Natural killer cell (primary cell): ENCODE measurements at places on chromosomes 1 and 21. TPM values are rescaled to one million over a fixed set of nuclear protein-coding genes. Genes with fewer than 3 reads are reported as not detected.

Gene LENEP
- total RNA-seq, result not detected

Gene PARS2
- 1.4 TPM for total RNA-seq

Gene DNAJC6
- 0.89 TPM for total RNA-seq

Gene DDR2
- 2.0 TPM for total RNA-seq

GRCh38 chr1:12486401-12487005, 131.5 kb downstream of the DHRS3 start:
- H3K4me3 ChIP-seq, result no peak overlapping the region
- no peak for DNase-seq
- no peaks in the 10 kb centered on the region for H3K27me3 ChIP-seq
- H3K4me1 ChIP-seq, result peaks cover 5% of the 10 kb centered on the region

DNA sequence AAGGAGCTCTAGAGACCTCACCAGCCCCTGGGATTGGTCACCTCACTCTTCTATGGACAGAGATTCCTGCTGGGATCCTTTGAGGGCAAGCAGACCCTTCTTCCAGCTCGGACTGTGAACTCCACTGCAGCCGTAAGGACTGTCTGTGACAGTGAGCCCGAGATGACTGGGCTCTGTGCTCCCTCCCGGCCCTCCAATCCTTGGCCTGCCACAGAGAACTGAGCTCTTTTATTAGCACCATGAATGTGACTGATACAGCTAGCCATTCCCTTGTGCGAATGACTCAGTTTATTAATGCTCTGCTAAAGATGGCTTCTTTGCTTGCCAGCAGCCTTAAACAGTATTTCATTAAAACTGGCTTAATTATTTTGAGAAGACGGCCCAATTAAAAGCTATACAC, 194.6 kb upstream of the LMO4 start:
- H3K4me3 ChIP-seq, result no peak overlapping the region
- DNase-seq, result no peak
- no peaks in the 10 kb centered on the region for H3K36me3 ChIP-seq
- H3K4me1 ChIP-seq, result peaks cover 12% of the 10 kb centered on the region

DNA sequence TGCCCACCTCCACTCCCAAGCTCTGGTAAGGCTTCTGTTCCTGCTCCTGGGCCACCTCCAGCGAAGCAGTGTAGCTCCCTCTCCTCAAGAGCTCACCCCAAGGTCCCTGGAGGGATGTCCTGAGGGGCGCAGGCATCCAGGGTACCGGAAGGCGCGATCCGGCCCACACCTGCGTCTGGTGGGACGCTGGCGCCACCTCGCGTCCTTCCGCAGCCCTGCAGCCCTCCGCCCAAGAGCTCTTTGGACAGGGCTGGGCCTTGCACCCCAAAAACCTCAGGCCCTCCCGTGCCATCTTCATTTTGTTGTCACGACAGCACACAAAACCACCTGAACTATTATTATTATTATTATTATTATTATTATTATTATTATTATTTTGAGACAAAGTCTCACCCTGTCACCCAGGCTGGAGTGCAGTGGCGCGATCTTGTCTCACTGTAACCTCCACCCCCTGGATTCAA, 49.2 kb upstream of the PAX7 start:
- H3K27ac ChIP-seq, result no peak overlapping the region
- H3K4me1 ChIP-seq, result no peaks in the 10 kb centered on the region
- peak; percentile 43 for DNase-seq

- H3K4me1 ChIP-seq, result no peaks in the 10 kb centered on the region
- no peak overlapping the region for H3K27ac ChIP-seq
- peaks cover 6% of the 10 kb centered on the region for H3K36me3 ChIP-seq
Observed at GRCh38 chr1:226972931-226973330, 32.8 kb downstream of the COQ8A start.

GRCh38 chr1:41314376-41315145, 46.7 kb upstream of the FOXO6 start:
- no peaks in the 10 kb centered on the region for H3K4me1 ChIP-seq
- no peak overlapping the region for H3K4me3 ChIP-seq
- no peak for DNase-seq

GRCh38 chr21:19547951-19548840, 1144.6 kb upstream of the TMPRSS15 start:
- H3K4me3 ChIP-seq, result no peak overlapping the region
- no peaks in the 10 kb centered on the region for H3K4me1 ChIP-seq
- H3K36me3 ChIP-seq, result no peaks in the 10 kb centered on the region
- no peak for DNase-seq
- no peaks in the 10 kb centered on the region for H3K27me3 ChIP-seq

GRCh38 chr1:241706257-241706656, 54.2 kb downstream of the WDR64 start:
- no peak overlapping the region for H3K27ac ChIP-seq
- no peak overlapping the region for H3K4me3 ChIP-seq
- no peaks in the 10 kb centered on the region for H3K36me3 ChIP-seq
- peaks cover 4% of the 10 kb centered on the region for H3K4me1 ChIP-seq
- no peaks in the 10 kb centered on the region for H3K27me3 ChIP-seq
- DNase-seq, result no peak

- no peaks in the 10 kb centered on the region for H3K4me1 ChIP-seq
- DNase-seq, result no peak
- no peak overlapping the region for H3K27ac ChIP-seq
- H3K4me3 ChIP-seq, result no peak overlapping the region
- no peaks in the 10 kb centered on the region for H3K36me3 ChIP-seq
Observed at GRCh38 chr1:56399795-56400194, 179.6 kb downstream of the PLPP3 start.

GRCh38 chr21:35314857-35315582, 265.9 kb upstream of the RUNX1 start:
- H3K27ac ChIP-seq, result no peak overlapping the region
- no peaks in the 10 kb centered on the region for H3K36me3 ChIP-seq
- H3K27me3 ChIP-seq, result no peaks in the 10 kb centered on the region
- H3K4me1 ChIP-seq, result no peaks in the 10 kb centered on the region
- H3K4me3 ChIP-seq, result no peak overlapping the region

DNA sequence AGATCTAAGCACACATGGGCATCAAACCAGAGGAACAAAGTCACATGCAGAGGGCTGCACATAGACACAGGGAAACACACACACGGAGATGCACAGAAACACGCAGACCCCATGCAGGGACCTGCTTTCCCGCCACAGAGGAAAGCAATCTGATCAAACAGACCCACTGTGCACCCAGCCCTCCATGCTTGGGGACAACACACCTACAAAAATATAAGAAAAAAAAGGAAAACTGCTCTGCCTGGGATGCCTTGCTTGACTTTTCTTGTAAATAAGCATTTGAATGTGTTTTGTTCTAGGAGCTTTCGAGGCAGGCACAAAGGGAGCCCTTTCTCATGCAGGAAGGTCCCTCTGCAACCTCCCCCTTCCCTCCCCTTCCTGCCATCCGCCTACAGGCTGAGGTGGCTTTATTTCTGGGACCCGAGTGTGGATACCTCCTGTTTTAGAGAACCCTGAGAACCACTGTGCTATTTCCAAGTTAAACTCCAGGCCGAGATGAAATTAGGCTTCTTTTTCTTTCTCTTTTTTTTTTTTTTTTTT, 3.5 kb upstream of the ICMT start:
- H3K36me3 ChIP-seq, result no peaks in the 10 kb centered on the region
- no peak for DNase-seq
- H3K27me3 ChIP-seq, result peaks cover 31% of the 10 kb centered on the region
- no peak overlapping the region for H3K4me3 ChIP-seq

DNA sequence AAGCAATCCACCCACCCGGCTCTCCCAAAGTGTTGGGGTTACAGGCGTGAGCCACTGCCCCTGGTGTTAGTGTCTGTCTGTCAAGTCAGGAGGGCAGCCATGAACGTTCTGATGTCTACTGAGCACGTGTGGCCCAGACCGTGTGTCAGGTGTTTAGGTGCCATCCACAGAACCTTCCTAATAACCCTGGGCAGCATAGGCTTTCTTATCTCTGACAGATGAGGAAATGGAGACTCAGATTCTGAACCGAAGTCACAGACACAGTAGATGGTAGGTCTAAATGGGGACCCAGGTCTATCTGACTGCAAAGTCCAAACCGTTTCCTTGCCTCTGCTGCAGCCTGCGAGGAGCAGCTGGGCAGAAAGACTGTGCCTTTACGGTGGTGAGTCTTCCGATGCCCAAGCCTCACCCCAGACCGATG, 622 bp upstream of the IL6R start:
- DNase-seq, result no peak
- no peak overlapping the region for H3K27ac ChIP-seq
- peak overlapping the region; percentile 38 for H3K4me3 ChIP-seq

DNA sequence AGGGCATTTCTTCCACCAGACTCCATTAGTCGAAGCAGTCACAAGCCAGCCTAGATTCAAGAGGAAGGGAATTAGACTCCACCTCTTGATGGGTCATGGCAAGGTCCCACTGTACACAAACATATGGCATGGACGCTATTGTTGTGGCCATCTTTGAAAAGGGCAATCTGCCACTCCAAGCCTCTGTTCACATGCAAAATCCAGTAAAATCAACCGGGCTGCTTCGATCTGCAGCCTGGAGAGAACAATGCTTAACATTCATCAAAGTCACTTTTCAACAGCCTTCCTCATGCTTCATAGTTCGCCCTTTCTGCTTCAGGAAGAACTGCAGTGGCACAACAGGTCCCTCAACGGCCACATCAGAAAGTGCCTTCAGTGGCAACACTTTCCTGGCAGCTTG, 28.0 kb upstream of the GJB5 start:
- H3K27me3 ChIP-seq, result no peaks in the 10 kb centered on the region
- DNase-seq, result no peak
- H3K27ac ChIP-seq, result no peak overlapping the region
- no peaks in the 10 kb centered on the region for H3K36me3 ChIP-seq

DNA sequence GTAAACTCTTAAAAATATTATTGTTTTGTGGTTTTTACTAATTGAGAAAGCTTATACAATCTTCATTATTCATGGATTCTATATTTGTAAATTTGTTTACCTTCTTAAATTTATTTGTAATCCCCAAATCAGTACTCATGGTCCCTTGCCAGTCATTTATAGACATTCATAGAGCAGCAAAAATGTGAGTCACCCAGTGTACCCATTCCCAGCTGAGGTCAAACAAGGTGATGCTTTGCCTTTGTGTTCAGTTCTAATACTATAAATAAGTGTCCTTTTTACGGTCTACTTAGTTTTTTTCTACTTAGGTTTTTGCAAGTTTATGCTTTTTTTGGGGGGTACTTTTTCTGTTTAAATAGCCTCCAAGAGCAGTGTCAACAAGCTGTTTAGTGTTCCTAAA, 36.1 kb downstream of the SORT1 start:
- H3K27me3 ChIP-seq, result no peaks in the 10 kb centered on the region
- H3K4me1 ChIP-seq, result no peaks in the 10 kb centered on the region
- H3K4me3 ChIP-seq, result no peak overlapping the region
- H3K27ac ChIP-seq, result no peak overlapping the region
- no peaks in the 10 kb centered on the region for H3K36me3 ChIP-seq

GRCh38 chr1:204390751-204391466, 20.7 kb downstream of the PPP1R15B start:
- H3K4me1 ChIP-seq, result no peaks in the 10 kb centered on the region
- no peak overlapping the region for H3K4me3 ChIP-seq
- DNase-seq, result no peak

DNA sequence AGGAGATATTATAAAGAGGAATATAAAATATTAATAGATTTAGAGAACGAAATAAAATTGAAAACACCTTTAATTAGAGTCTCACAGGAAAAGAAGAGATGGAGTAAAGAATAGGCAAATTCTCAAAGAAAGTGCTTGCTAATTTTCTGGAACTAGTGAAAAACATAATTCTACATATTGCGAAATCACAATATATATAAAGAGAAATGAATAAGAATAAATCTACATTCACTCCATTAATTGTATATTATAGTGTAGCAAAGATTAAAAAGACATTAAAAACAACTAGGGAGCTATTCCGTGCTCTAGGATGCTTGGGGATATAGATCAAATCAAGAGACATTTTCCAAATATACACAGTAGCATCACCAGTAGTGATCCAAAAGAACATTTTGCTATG, 685.2 kb upstream of the NCAM2 start:
- no peaks in the 10 kb centered on the region for H3K4me1 ChIP-seq
- H3K36me3 ChIP-seq, result no peaks in the 10 kb centered on the region
- no peak overlapping the region for H3K27ac ChIP-seq

- H3K27me3 ChIP-seq, result no peaks in the 10 kb centered on the region
- no peaks in the 10 kb centered on the region for H3K36me3 ChIP-seq
- no peaks in the 10 kb centered on the region for H3K4me1 ChIP-seq
- H3K27ac ChIP-seq, result no peak overlapping the region
- H3K4me3 ChIP-seq, result no peak overlapping the region
Observed at GRCh38 chr1:162988869-162989268, 80.3 kb upstream of the RGS4 start.

- no peak overlapping the region for H3K4me3 ChIP-seq
- H3K27me3 ChIP-seq, result no peaks in the 10 kb centered on the region
- H3K27ac ChIP-seq, result no peak overlapping the region
- no peaks in the 10 kb centered on the region for H3K4me1 ChIP-seq
Observed at GRCh38 chr1:188128761-188129160, 1300.0 kb downstream of the PLA2G4A start.

DNA sequence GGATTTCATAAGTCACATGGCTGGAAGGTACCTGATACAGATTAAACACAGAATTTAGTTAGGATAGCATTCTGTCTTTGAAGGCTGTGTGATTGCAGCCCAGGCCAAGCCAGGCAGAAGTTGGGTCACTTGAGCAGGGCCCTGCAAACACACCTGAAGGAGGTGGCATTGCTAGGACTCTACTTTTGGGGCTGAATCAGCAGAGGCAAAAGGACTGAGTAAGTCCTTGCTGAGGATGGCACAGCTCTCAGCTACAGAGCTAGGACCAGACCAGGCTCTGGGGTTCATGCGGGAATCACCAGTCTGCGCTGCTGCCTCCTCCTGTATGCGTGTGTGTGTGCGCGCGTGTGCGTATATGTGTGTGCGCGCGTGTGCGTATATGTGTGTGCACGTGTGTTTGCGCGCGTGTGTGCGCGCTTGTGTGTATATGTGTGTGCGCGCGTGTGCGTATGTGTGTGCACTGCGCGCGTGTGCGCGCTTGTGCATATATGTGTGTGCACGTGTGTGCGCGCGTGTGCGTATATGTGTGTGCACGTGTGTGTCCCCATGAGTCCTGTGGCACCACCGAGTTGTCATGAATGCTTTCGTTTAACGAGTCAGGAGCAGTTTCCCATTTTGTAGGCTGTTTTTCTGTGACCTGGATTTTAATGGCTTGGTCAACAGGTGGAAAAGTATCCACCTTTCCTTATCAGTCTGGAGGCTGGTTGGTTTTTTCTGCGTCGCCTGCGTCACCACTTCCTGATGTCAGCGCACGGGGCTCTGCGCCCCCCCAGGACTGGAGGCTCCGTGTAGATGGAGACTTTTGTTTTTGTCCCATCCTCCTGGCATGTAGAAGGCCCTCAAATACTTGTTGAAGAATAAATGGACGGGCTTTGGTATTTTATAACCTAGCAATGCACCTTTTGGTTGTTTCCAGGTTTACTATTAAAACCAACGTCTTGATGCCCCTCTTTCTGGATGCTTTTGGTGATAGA, 34.7 kb downstream of the ADARB1 start:
- peak overlapping the region; percentile 18 for H3K4me3 ChIP-seq
- H3K4me1 ChIP-seq, result peaks cover 38% of the 10 kb centered on the region
- H3K27ac ChIP-seq, result peak overlapping the region; percentile 78
- H3K27me3 ChIP-seq, result no peaks in the 10 kb centered on the region
- DNase-seq, result no peak
